SK-N-SH (cell line): ENCODE measurements at places on chromosomes 12 and 14. TPM values are rescaled to one million over a fixed set of nuclear protein-coding genes. Genes with fewer than 3 reads are reported as not detected.

PTPRB gene
- 1.1 and 2.0 TPM in 2 replicates for polyA plus RNA-seq

DNA sequence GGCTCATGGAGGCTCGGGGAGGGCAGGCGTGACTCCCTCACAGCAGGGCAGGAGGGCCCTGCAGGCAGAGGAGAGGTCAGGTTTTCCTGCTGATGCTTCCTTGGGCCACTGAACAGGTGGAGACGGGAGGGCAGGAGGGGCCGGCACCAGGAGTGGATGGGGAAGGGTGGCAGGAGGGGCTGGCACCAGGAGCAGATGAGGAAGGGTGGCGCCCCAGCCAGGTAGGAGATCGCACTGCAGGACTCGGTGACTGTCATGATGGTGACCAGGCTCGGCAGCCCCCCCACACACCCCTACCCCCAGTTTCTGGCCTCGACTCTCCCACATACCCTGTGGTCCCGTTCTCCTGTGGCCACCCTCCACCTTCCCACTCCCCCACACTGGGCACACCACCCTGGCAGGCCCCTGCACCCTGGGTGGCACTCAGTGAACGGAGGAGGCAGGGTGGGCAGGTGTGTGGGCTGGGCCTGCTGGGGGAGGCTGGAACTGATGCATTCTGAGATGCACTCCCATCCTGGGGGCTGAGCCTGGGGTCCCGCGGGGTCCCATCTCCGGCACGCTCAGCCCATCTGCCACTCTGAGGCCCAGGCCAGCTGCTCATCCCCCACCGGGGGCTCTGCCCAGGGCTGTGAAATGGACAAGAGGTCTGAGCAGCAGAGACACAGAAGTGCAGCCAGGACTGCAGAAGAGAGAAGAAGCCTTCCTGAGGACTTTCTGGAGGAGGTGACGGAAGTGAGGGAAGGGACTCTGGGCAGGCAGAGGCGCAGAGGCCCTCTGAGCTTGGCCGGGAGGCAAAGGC lies 2.8 kb downstream of the NUDT14 start:
- H3K27me3 ChIP-seq: no peaks in the 10 kb centered on the region
- H3K36me3 ChIP-seq: no peaks in the 10 kb centered on the region
- H3K4me3 ChIP-seq: no peak overlapping the region
- no peak overlapping the region for H3K27ac ChIP-seq
- no peak for DNase-seq

DNA sequence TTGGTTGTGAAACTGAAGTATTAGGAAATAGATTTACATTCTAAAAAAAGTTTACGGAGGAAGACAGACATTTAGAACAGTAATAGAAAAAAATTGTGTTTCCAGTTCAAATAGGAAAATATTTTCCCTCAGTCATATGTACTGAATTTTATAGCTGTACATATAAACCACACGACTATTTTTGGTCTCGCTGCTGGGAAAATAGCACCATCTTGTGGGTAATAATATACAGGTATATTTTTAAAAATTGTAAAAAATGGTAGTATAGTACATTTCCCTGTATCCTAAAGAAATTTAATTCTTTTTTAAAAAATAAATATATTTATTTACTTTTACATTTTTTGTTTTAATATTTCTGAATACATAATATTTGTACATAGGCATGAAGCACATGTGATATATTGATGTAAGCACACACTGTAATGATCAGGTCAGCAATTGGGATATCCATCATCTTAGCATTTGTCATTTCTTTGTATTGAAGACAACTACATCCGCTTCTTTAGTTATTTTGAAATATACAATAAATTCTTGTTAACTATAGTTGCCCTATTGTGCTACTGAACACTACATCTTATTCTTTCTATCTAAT lies 168.6 kb downstream of the ALX1 start:
- no peaks in the 10 kb centered on the region for H3K36me3 ChIP-seq
- H3K4me3 ChIP-seq: no peak overlapping the region
- H3K27me3 ChIP-seq: no peaks in the 10 kb centered on the region
- H3K4me1 ChIP-seq: no peaks in the 10 kb centered on the region

DNA sequence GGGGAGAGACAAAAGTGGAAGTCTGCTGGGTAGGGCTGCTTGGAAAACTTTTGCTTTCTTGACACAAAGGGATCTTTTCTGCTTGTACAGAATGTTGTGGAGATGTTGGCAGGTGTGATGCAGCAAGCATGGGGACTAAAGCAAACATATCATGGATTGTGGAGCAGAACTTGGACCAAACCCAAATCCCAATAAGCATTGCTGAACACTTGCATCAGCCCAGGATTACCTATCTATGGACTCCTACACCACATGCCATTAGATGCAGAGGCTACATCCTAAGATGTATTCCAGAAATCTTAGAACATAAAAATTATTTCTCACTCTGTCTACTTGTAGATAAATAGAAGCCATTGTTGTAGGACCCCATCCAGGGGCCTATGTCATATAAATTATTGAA lies 44.7 kb upstream of the RERG start:
- no peaks in the 10 kb centered on the region for H3K4me1 ChIP-seq
- H3K27ac ChIP-seq: no peak overlapping the region
- no peaks in the 10 kb centered on the region for H3K36me3 ChIP-seq
- DNase-seq: no peak
- no peak overlapping the region for H3K4me3 ChIP-seq

APOLD1 gene
- 1.6 and 1.7 TPM in 2 replicates for polyA plus RNA-seq
